Stimulated activated CD4-positive, alpha-beta T cell treated with anti-CD3 and anti-CD28 coated beads, Interleukin-1b, Interleukin-23, amount 100 ng/mL, for 4 hours (primary cell): ENCODE measurements at places on chromosomes 7 and 10.

- no peak for DNase-seq
Observed at GRCh38 chr7:42700406-42701327, 211.2 kb downstream of the C7orf25 start.

DNA sequence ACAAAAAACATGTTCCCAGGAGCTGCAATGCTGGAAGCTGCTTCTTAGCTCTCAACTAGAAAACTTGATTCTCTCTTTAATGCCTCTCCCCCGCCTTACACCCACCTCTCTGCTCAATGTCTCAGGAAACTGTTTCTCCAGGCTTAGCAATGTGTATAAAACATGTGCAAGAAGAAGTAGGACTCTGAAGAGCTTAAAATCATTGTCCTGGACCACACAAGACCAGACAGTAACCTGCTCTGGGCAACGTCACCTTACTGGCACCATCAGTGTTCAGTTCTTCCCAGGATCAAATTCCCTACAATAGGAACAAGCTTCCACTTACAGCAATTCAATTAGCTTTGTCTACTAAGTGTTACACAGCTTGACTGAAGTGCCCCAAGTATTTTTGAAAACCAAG is 104.9 kb downstream of the RAPGEF5 start:
- DNase-seq: no peak

DNA sequence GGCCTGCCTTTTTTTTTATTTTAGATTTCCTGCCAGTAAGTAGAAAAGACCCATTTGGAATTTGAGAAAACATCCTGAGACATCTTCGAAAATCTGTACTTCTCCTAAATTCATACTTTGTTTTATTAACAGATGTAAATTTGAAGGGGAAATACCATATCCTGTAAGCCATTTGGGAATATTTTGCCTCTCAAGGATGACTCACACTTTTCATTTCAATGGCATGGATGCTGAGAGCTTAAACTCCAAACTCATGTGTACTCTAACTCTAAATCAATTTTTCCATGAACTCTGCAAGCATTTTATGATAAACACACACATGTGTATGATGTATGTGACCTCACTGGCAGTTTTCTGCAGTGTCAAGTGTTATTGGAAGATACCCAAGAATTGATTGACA is 89.0 kb downstream of the SEMA3A start:
- no peak for DNase-seq

DNA sequence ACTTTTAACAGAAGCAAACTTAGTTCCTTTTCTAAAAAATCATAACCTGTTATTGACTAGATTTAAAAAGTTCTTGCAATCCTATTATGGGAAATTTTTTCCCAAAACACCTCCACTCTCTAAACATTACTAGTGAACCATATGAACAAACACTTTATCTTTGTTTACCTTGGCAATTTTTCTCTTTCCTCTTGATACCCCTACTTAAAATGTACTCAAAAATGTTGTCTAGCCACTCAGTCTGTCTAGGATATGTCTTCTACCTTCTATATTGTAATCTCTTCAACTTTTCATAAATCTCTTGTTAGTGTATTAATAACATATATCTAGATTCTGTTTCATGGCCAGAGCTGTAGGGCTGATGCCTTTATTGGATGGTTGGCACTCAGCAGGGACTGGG is 630.0 kb upstream of the GRM3 start:
- DNase-seq: no peak

GRCh38 chr10:131088619-131089018 is 222.9 kb downstream of the TCERG1L start:
- no peak for DNase-seq

DNA sequence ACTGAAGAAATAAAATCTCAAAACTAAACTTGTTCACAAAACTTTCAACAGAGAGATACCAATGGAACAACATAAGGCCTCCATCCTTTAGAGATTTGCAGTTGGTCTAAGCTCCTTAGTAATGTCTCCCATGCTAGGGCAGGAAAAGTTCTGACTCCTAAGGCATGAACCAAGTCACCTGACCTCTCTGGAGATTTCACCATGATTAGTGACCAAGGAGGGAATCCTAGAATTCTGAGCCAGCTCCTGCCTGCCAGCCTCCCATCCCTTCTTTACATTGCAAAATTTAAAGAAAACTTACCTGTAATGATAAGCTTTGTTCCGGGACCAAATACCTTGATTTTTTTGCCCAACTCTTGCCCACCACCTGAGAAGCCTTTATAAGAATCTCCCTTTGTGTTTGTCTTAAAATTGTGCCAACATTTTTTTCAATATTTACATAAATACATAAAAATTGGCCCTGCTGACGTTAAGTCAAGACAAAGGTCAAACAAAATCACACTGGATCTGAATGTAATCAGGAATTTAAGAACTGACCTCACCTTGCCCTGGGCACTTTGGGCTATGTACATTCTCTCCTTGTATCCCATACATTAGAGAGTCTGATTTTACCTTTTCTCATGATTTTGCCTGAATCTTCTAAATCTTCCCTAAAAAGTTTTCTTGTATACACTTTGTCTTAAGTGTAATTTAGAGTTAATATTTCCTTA is at the start of gene TARP:
Gene TARP, minus strand, starts transcription at position 351 of the 710 bp plus-strand sequence.
- DNase-seq: no peak

GRCh38 chr10:76719006-76719405 is 918.6 kb downstream of the KCNMA1 start:
- DNase-seq: no peak

GRCh38 chr10:103618575-103619423 is 125.3 kb downstream of the NEURL1 start:
- DNase-seq: no peak

DNA sequence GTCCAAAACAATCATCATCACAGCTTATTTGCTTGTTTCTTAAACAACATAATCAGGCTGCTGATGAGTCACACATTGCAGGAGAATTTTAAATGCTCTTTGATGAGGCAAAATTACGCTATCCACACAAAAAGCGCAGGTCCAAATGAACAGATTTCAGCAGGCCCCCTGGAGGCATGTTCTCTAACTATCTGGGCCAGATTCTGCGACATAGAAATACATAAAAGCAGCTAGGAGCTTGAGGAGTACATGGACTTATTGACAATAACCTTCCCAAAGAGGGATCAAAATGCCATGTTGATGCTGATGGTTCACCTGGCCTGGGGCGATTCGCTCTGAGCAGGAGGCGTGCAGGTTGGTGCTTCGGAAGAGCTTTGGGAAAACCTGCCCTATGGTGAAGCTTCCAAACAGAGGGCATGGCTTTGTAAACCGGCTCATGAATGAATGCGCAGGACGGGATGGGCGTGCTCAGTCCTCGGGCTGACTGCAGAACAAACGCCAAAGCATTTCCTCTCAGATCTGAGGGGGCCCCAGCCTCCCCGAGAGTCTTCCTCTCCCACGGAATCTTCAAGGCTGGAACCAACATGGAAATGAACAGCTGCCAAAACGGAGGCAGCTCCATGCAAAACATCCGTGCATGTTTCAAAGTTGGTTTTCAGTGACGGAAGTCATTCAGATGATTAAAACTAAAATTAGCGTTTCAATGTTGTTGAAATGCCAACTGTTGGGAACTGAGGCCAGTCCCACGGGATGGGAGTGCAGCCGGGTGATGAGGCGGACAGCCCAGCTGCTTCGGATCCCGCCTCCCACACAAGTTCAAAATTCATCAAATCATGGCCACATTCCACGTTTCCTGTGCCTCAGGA is 179.6 kb downstream of the TCERG1L start:
- DNase-seq: no peak

GRCh38 chr10:91511549-91512330 is 101.6 kb downstream of the HECTD2 start:
- DNase-seq: no peak

DNA sequence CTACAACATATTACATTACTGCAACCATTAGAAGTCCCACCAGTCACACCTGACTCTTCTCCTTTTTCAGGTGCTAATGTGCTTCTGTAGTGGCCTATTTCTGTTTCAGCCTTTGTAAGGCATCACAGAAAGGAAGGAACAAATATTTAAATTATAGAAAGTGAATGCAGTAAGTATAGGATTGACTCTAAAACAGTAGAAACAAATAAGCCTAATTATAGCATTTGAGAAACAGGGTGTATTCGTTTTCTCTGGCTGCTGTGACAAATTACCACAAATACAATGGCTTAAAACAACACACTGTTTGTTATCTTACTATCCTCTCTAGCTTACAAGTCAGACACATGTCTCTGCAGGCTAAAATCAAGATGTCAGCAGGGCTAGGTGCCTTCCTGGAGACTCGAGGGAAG is 69.4 kb downstream of the CCSER2 start:
- DNase-seq: no peak

DNA sequence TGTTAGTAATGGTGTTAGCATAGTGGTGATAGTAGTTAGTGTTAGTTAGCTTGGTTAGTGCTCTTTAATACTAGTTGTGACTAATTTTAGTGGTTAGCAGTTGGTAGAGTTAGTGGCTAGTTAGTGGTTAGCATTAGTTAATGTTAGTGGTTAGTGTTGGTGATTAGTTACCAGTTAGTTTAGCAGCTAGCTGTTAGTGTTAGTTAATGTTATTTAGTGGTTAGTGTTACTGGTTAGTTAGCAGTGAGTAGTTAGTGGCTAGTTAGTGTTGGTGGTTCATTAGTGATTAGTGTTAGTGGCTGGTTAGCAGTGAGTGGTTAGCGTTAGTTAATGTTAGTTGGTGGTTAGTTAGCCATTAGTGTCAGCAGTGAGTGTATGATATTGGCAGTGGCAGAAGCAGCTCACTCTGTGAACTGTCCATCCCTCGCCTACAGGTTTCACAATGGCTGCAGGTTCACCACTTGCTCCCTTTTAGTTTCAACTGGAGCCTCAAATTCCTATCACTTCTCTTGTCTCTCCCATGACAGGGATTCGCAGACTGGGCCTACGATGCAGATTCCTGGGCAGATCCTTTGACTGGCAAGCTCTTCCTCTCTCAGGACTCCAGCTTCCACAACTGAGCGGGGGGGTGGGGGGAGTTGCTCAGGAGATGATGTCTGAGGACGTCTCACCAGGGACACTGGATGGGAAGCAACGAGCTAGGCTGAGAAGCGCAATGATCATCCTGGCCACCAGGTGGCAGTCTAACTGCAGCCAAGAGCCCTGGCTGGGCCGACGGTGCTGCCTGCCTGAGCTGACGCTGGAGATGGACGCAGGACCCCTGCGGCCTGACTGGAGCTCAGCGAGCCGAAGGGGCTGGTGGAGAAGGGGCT is 19.5 kb downstream of the GHRHR start:
- DNase-seq: peak; percentile 57

- no peak for DNase-seq
Observed at GRCh38 chr7:150446288-150446938, 4.0 kb upstream of the GIMAP8 start.

- DNase-seq: no peak
Observed at GRCh38 chr7:127911968-127912511, 119.2 kb downstream of the LRRC4 start.

GRCh38 chr10:59138052-59138451 is 38.4 kb upstream of the PHYHIPL start:
- DNase-seq: no peak

GRCh38 chr7:78662939-78663338 is 790.5 kb downstream of the MAGI2 start:
- DNase-seq: no peak

DNA sequence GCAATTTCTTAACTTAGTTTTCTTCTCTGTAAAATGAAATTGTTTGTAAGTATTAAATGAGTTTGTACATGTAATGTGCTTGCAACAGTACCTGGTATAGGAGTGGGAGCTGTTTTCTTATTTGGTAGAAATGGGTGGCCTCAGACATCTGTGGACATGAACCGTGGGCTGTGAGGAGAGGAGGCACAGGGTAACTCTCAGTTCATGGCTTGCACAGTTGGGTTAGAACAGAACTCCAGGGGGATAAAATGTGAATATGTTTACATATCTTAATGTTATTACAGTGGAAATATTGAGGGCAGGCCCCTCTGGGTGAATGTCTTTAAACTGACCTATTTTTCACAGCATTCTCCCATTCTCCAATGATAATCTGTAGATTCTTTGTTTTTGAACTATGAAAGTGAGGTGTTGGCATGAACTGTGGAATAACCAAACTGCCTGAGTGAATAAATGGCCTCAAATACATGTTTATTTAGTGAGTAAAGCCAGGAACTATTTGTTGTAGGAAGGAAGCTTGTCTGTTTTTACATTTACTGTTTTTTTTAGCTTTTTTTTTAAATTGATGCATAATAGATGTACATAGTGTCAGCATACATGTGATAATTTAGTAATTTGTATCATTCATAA is 2.6 kb downstream of the ABCA13 start:
- no peak for DNase-seq

DNA sequence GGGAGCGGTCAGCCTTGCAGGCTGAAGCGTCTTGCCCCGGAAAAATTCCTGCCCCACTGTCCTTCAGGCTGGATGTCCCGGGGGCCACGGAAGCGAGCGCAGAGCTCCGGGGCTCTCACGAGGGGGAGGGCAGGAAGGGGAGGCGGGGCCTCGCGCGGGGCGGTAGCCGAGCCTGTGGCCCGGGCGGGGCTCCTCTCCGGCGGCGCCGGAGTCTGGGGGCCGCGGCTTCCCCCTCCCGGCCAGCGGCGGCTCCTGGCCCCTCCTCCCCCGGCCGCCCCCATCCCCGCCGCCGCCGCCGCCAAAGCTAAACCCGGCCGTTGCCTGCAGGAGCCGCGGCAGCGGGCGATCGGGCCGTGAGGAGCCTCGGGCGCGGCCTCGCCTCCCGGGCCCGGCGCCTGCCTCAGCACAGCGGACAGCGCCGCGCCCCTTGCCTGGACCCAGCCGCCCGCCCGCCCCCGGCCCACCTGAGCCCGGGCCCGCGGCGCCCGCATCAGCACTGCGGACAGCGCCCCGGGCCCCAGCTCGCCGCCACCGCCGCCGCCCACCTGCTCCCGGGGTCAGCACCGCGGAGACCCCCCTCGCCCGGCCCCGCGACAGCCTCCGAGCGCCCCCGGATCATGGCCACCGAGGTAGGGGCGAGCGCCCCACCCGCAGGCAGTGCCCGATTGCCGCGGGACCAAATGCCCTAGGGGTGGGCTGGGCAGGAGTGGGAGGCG is at the start of gene GOLGA7B:
Gene GOLGA7B, plus strand, starts transcription at position 157 of the 716 bp plus-strand sequence. Its CDS starts 461 bp downstream, at position 618.
- DNase-seq: peak; percentile 30

GRCh38 chr7:107971613-107972012 is 31.3 kb downstream of the LAMB1 start:
- DNase-seq: no peak

DNA sequence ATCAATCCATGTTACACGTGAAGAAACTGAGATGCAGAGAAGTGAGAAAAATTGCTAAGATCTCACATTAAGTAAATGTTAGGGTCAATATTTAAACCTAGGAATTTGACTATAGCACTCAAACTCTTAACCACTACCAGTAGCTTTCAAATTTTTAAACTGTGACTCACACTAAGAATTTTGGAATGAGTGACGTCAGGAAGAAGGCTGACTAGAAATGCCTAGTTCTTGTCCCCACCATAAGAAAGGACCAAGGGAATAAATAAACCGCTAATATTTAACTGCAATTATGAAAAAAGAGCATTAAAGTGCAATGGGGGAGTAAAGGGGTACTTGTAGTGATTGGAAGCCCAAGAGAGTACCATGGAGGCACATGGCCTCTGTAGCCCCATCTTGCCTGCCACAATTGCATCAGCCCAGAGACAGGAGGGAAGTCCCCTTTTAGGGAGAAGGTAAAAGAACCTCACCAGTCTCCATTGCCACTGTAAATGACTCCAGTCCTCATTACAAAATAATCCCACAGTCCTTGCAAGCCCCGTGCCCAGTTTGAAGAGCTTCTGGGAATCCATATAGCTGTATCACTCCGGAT is 3.5 kb upstream of the AKR1B1 start:
- no peak for DNase-seq

GRCh38 chr10:43229208-43230061 is 37.4 kb downstream of the RASGEF1A start:
- DNase-seq: no peak

GRCh38 chr7:150515248-150516147 is 826 bp downstream of the GIMAP7 start:
- no peak for DNase-seq
